Hindlimb muscle (tissue), 1 donor: ENCODE measurements at places on chromosomes 7 and 10.

DNA sequence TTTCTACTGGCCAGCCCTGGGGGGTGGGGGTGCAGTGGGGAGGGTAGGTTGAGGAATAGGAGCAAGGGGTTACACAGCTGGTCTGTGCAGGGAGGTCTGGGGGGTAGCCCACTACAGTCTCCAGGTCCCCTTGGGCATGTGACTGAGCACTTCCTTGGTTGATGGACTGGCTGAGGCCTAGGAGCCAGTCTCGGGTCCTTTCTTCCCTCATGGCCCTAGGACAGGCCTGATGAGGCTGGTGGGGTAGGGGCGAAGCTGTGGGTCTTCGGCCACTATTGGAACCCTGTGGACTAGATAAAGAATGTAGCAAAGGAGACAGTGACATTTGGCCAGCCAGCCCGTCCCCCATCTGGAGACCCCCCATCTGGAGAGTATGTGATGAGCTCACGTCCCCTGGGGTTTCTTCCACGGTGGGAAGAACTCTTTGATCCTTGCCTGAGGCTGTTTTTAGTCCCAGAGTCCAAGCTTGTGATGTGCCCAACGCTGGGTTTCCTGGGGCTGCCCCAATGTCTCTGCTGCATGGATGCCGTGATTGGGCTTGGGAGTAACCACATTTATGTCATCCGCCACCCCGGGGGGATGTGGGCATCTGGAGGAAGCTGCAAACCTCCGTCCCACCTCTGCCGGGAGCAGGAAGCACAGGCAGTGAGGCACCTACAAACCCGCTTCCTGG is 20.7 kb downstream of the FAM241B start:
- no peak for DNase-seq

GRCh38 chr7:28243861-28244260 is 63.3 kb upstream of the JAZF1 start:
- DNase-seq, result no peak

GRCh38 chr7:43727003-43727402 is 2.3 kb downstream of the COA1 start:
- DNase-seq, result no peak

- DNase-seq, result peak; percentile 89
Observed at GRCh38 chr10:29735628-29736365, 101.0 kb upstream of the SVIL start.

- no peak for DNase-seq
Observed at GRCh38 chr7:157461573-157462418, 125.0 kb downstream of the DNAJB6 start.

GRCh38 chr10:26543567-26544306 is 105.6 kb downstream of the APBB1IP start:
- no peak for DNase-seq

DNA sequence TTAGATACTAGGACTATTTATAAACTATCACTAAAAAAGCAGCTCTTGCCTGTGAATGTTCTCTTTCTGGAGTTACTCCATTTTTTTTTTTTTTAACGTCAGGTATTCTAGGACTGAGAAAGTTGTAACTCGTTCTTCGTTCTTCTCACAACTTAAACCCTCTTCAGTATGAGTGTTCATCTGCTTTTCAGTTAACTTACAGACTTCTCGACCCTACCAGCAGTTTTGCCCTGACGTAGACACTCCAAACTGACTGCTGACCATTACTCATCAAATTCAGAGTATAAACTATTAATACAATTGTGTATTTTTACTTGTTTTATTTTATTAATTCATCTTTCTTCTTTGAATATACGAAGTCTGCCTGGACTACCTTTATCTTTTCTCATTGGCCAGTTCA is 353.1 kb downstream of the GPR37 start:
- DNase-seq, result no peak

DNA sequence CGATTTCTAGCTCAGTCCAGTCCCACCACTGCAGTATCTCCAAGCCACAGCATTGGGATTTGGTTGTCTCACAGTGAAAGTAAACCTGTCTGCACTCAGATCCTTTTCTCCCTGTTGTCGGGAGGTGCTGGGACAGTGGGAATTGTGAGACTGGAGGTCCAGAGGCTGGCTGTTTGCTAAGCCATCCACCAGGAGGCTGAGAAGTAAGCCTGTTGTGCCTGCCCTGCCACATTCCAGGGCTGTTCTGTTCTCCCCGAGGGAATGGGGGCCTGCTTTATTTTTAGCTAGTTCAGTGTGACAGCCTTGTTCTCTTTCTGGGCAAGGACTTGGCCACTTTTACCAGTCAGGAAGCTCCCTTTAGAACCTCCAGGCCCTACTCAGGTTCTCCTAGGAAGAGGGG is 54.9 kb downstream of the HK1 start:
- DNase-seq, result no peak

GRCh38 chr7:36309716-36310115 is 79.9 kb upstream of the ANLN start:
- DNase-seq, result no peak

DNA sequence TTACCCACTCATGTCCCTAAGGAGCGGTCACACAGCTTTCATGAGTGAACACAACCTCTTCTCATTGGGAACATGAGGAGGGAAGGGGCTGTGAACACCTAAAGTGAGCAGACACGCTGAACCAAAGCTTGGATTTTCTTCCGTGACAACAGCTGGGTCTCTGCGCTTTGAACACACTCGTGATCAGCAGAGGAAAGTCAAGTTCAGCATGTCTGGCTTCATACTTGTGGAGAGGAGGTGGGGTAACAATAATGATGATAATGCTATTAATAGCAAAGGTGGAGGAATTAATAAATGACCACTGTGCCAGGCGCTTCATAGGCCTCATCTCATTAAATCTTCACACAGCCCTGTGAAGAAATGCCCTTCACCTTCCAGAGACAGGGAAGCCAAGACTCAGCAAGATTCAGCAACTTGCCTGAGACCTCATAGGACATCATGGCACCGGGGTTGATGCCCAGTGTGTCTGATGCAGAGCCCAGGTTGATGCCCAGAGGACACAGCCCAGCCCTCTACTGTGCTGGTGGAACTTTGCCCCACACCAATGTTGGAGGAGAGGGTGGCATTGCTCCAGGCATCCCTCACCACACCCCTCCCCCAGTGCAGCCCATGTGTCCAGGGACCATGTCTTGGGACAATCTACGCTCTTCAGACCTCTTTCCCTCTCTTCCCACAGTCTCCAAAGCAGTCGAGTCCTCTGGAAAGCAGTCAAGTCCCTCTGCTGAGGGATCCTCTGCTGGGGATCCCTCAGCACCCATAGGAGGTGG is 40.6 kb downstream of the GSDME start:
- DNase-seq, result no peak

DNA sequence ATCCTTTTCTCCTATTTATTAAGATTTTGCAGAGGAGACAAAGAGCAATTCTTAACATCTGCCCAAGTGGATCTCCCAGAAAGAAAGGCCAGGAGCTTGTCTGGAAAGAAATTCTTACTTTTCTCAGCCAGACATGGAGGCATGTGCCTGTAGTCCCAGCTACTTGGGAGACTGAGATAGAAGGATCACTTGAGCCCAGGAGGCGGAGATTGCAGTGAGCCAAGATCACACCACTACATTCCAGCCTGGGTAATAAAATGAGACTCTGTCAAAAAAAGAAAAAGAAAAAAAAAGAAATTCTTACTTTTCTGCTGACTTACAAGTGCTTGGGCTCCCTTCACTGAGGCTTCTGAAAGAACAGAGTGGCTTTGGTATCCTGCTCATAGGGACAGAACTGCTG is 2.4 kb upstream of the CYP3A43 start:
- DNase-seq, result no peak

DNA sequence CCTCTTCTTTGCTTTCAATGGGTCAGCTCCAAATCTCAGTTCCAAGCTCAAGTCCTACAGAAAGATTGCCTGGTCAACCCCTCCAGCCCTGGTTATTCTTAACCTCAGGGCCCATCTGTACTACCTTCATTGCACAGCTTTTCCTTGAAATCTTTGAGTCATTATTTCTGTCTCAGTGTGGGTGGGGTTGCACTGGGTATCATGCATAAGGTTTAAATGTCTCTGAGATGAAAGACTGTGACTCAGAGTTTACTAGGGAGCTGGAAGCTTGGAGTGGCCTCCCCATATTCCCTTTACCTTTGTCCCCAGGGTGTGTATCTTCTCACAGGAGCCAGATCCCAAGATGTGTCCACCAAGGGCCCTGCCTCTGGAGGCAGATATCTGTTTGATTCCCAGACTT is 3.3 kb upstream of the OR6V1 start:
- no peak for DNase-seq

GRCh38 chr10:61454541-61454940 is 1.4 kb upstream of the TMEM26 start:
- no peak for DNase-seq

- no peak for DNase-seq
Observed at GRCh38 chr7:150950496-150951180, 27.5 kb downstream of the KCNH2 start.

DNA sequence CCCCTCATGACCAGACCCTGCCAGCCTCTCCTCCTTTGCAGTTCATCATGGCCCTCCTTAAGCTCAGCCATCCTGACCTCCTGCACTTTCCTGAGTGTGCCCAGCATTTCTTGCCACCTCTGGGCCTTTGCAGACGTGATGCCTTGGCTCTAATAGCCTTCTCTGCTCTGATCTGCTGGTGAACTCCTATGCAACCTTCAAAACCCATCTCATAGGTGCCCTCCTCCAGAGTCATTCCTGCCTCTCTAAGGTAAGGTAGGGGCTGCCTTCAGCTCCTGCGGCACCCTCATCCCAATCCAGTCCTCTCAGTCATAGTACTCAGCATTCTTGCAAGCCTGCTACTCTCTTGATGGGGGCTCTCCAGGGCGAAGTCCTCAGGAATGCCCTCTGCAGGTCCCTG is 19.3 kb upstream of the ELN start:
- DNase-seq, result no peak

DNA sequence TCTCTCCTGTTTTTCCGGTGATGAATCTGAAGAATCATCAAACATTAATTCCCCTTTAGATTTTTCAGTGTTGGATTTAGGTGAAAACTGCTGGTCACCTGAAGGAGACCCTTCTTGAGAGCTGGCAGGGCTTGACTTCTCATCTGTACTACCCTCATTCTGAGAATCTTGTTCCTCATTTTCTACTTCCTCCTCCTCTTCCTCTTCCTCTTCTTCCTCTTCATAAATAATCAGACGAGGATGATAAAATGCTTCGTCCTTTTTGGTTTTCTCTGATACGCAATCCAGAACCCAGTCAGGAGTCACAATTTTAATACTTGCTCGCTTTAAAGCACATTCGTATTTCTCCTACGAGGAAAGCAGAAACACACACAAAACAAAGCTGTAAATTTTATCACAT is 26.9 kb downstream of the PAXIP1 start:
- DNase-seq, result no peak

DNA sequence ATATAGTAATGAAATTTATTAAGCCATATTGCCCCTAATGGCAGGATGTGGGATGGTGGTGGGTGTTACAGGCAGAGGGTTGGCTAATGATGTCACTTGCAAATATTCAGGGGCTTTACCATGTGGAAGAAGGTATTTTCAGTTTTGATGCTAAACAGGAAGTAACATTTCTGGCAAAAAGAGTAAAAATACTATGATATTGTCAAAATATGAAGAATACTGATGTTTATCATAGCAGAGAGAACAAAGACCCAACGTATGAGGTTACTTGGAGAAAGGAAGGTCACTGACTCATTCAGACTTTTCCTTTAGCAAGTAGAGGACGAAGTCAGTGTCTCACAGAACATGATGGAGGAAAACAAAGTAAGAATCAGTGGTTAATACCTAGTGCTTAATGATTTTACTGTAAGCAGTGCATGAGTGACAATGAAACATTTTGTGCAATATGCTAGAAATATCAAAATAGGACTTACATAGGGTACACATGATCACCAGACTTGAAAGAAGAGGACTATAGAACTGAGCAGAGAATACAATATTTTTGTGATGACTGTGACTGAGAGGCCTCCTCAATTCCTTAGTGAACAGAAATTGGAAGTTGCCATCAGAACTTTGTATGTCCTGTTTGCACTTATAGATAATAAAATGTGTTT is 89.7 kb upstream of the STEAP4 start:
- DNase-seq, result no peak

DNA sequence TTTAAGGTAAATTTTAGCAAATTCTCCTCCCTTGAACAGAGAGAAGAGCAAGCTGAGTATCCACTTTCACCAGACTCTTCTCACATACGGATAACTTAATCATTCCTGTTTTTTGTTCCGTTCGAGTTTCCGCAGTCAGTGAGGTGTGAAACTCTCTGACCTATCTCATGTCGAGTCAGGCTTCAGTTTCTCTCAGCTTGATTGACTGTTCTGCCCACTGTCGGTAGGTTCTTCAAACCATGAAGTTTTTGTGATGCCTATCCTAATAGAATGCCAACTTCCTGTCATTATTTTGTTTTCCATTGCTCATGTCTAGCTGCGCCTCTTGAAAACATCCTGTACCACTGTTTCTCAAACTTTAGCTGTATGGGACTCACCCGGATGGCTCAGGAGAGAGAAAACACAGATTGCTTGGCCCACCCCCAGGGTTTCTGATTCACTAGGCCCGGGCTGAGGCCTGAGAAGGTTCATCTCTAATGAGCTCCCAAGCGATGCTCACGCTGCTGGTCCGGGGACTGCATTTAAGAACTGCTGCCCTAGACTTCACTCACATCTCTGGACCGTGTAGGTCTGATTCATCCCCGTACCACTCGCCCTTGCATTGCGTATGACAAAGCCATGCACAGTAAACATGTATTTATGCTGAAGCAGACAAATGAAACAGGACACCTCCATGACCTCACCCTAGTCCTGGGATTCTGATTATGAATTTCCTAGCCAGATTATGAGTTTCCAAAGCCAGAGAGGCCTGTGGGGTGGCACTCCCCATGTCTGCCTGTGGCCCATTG is 208.4 kb upstream of the AGK start:
- DNase-seq, result no peak

GRCh38 chr10:86450806-86451603 is 70.6 kb downstream of the WAPL start:
- no peak for DNase-seq

DNA sequence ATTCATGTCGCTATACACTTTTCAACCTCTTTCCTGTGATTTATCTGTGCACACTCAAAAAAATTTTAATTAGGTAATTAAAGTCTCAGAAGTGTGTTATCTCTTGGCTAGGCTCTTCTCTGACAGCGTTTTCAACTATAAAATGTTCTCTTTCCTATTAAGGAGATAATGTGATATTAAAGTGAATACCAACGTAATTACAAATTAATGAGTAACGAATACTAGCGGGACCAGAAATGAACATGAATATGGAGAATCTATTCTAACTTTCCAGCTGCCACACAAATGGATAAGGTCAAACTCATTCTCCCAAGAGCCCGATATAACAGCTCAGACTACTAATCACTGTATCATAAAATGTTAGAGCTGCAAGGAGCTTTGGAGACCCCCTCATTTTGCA is 12.0 kb downstream of the COL1A2 start:
- DNase-seq, result no peak
